Transverse colon (tissue), 4 donors: ENCODE measurements at places on chromosomes 3 and 15. TPM values are rescaled to one million over a fixed set of nuclear protein-coding genes. Genes with fewer than 3 reads are reported as not detected.
A peak's percentile ranks its signal among the peaks of the same experiment; 100 is the strongest.

The CCDC191 gene
- total RNA-seq: 27.7 TPM

- DNase-seq: peak; percentile 53
These were observed 62.2 kb upstream of the CTSH start for GRCh38 chr15:79007066-79007465.

GRCh38 chr15:39140060-39140604 lies 440.7 kb upstream of the THBS1 start:
- no peak for DNase-seq

DNA sequence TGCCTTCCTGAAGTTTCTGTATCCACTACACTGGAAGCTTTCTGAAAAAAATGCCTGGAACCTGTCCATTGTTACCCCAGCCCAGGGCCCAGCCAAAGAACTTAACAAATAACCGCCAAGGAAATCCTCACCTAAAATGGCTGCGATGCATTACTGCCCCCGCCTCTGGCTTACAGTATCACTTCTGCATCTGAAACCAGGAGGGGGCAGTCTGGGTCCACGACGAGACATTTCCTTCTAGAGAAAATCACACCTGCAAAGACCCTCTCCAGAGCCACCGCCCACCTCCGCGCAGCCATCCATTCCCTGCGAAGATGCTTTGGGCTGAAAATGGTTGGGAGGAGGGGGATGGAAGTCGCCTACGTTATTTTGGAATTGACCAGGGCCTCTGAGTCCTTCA lies 22.4 kb upstream of the CELF6 start:
- peak; percentile 22 for DNase-seq

DNA sequence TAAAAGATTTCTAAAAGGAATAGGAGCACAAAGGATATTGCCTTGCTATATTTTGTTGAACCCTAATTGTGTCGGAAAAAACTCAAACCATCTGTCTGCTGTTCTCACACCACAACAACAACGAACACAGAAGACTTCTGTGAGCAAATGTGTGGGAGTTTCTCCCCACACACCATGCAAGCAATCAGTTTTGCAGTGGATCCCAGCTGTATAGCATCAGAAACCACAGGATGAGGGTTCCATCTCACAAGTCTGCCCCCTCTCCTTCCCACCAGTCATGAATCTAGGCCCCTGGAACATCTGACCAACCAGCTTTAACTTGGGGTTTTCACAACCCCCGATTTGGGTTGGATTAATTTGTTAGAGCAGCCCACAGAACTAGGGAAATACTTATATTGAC lies 91.3 kb upstream of the SLC4A7 start:
- DNase-seq: no peak

- DNase-seq: no peak
These were observed 2.2 kb downstream of the TYRO3 start for GRCh38 chr15:41561104-41561776.
